ENCODE measurements at places on chromosomes 4 and X. TPM values are rescaled to one million over a fixed set of nuclear protein-coding genes. Genes with fewer than 3 reads are reported as not detected.

Gene SPIN2A
- 4.0 TPM for polyA plus RNA-seq

Gene NAT8L
- polyA plus RNA-seq = 7.3 TPM

Gene IGFBP7
- polyA plus RNA-seq = 537 TPM

Gene TMPRSS11B
- polyA plus RNA-seq = 0.17 TPM

Gene DIPK2B
- 9.5 TPM for polyA plus RNA-seq

Gene GLRA2
- 0.42 TPM for polyA plus RNA-seq

Gene MAML3
- 16.2 TPM for polyA plus RNA-seq

Gene SH3RF1
- 27.6 TPM for polyA plus RNA-seq

Gene PTTG2
- polyA plus RNA-seq = not detected

Gene TMPRSS11F
- polyA plus RNA-seq = not detected

Gene KCTD8
- 4.9 TPM for polyA plus RNA-seq

Gene MTTP
- polyA plus RNA-seq = 12.5 TPM

Gene PCDH19
- 2.4 TPM for polyA plus RNA-seq

Gene GPC3
- polyA plus RNA-seq = 942 TPM

Gene BTC
- 6.4 TPM for polyA plus RNA-seq

Gene PLXNB3
- polyA plus RNA-seq = 1.9 TPM

Gene SLC26A1
- 17.3 TPM for polyA plus RNA-seq

Gene XG
- polyA plus RNA-seq = 0.19 TPM

Gene MAGEB10
- 0.13 TPM for polyA plus RNA-seq

Gene DMRTC1
- polyA plus RNA-seq = 0.62 TPM

GRCh38 chrX:123859846-123860838, at the start of gene XIAP:
Gene XIAP, plus strand, starts transcription at chrX:123860053. Its CDS starts 25,610 bp downstream, at chrX:123885663.
- DNase-seq = peak; percentile 46

DNA sequence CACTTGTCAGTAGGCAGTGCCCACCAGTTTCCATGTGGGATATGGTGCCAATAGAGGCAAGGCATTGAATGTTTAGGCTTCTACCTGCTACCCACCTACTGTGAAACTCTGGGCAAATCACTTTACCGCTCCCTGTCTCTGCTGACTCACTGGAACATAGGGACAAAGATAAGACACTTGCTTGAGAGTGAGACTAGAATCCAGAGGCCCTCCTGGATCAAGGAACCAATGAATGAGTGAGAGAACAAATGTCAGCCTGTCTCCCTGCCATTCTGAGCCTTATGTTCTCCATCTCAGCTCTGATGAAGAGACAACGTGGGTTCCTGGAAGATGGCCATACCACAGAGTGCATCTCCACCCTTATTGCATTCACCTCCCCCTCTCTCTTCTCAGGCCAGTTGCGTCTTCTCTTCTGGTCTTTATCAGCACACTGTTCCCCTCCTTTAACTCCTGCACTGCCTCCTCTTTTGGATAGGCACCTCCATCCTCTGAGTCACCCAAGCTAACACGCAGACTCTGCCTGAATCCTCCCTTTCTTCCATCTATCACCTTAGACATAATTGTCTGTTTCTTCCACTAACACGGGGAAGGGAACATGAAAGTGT, 15.4 kb upstream of the PRRG3 start:
- no peak for DNase-seq

GRCh38 chr4:168384437-168385141, 66.0 kb upstream of the DDX60 start:
- no peak for DNase-seq

GRCh38 chrX:39631276-39632229, 466.2 kb downstream of the BCOR start:
- DNase-seq = no peak

- DNase-seq = no peak
Measured at GRCh38 chr4:46986922-46987638, 6.3 kb downstream of the GABRA4 start.

GRCh38 chrX:139905051-139905450, 27.8 kb downstream of the ATP11C start:
- no peak for DNase-seq

DNA sequence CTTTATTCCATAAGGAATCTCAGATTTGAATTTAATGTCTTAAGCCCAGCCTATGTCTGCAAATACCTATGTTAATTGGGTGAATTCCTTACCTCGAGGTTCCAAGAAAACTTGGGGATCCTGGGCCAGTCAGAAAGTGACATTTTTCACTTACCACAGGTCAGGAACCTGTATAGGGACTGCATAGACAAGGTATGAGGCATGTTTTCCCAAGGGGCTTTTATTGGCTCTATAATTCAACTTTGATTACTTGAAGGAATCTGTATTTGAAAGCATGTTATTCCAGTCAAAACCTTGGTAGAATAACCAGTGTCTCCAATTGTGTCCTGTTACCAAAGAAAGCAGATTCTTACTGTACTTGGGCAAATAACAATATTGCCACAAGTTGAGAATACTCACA, 8.5 kb upstream of the MPP1 start:
- no peak for DNase-seq

GRCh38 chr4:85543832-85544231, 68.9 kb downstream of the ARHGAP24 start:
- no peak for DNase-seq

DNA sequence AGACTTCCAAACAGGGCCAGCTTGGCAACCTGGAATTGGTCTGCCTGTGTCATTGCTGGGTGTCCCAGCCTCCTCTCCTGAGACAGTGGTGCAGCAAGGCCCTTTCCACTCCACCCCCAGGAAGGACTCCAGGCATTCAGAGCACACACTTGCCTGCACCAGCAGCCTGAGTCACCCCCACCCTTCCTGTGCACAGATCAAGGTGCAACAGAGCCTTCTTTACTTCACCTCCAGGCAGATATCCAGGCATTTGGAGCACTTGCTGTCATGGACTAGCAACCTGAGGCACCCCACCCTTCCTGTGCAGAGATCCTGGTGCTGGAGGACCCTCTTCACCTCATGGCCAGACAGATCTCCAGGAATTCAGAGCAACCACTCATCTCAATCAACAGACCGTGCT, 135.8 kb downstream of the GASK1B start:
- DNase-seq = no peak

- no peak for DNase-seq
Measured at GRCh38 chr4:168864821-168865541, 145.1 kb downstream of the CBR4 start.

- no peak for DNase-seq
Measured at GRCh38 chr4:88242144-88242543, 42.2 kb downstream of the PPM1K start.

GRCh38 chr4:148052448-148052847, 320.6 kb downstream of the ARHGAP10 start:
- DNase-seq = no peak

GRCh38 chr4:36206603-36207311, 37.6 kb downstream of the ARAP2 start:
- DNase-seq = no peak

DNA sequence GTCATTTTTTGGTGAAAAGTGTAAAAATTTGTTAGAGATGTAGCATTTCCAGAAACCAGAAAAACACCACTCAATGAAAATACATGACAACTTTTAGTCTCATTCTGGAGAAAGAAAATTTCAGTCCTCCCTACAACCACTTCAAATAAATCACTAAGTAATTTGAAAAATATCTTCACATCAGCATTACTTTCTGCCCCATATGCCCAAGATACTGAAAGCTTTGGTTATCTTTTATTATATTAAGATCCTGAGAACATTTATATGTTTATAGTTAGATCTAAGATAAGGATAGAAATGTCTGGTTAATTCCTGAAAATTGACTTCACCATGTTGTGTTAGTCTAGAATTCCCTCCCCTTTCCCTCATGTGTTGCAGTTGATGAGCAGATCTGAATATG, 119.0 kb downstream of the ADGRL3 start:
- DNase-seq = no peak

DNA sequence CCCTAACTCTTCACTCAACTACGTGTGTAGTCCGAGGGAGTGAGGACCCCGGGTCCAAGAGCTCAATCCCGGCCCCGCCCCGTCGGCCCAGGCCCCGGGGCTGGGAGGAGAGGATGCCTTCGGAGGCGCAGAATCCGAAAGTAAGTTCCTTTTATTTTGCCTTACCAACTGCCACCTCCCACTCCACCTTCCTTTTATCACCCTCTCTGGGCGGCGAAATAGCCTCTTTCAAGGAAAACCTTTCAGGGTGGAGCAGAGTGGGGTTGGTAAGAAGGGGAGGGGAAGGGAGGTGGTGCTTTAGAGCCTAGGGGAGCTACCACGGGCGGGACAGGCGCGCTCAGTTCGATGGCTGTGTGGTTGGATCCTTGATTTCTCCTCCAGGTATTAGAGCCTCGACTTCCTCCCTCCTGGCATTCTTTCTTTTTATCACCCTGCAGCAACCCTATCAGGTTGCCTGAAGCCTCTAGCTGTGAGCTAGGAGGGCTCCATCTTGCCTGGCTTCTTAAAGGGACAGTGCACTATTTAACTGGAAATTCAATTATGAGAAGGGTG, 191.2 kb downstream of the RRAGB start:
- DNase-seq = no peak

DNA sequence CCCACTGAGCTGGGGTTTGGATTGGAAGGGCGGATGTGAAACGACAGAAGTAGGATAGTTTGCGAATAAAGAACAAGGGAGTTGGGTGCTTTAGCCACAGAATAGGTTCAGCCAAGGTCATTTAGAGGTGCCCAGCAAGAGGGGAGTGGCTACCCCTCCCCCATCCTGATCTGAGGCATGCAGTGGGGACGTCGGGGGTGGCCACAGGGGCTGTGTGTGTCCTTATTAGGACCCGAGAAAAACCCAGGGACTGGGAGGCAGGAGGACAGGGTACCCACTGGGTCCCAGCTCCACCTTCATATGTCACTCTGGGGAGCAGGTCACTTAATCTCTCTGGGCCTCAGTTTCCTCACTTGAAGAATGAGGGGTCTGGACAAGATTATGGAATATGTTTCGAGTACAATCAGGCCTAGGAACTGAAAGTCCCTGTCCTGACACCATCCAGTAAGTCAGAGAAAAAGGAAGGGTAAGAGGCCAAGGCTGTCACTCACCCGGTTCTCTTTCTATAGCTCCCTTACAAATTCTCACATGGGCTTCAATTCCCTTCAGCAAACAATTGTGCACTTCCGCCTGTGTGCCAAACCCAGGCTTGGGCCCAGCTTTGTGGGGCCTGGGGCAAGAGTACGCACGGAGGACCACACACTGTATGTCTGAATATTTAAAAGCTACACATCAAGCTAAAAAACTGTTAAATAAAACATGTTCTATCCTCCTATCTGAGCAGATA, 4.2 kb upstream of the NYX start:
- no peak for DNase-seq

DNA sequence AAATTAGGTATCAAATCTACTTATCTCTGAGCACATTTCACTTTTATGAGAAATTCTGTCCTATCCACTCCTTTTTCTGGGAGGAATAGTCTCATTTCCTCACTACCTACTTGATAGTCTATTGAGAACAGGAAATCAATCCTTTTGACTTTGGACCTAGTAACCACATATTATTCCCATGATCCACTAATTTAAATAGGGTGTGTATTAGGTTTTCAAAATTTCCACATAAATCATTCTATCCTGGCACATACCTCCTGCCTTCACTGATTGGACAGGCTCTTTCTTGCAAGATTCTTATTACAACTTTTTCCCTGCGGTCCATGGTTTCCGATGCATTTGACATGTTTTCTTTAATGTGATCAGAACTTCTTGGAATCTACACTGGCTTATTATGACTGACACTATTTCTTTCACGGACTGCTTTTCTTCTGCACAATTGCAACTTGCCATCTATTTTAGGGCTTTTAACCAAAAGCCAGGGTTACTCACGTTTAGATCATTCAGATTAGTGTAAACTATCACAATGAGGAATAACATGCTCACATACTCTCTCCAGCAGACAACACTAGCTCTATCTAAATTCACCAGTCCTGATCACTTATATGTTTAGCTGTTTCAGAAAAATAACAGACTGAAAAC, 419.9 kb upstream of the SLIT2 start:
- DNase-seq = no peak

- no peak for DNase-seq
Measured at GRCh38 chr4:9988363-9988749, 32.9 kb downstream of the SLC2A9 start.

DNA sequence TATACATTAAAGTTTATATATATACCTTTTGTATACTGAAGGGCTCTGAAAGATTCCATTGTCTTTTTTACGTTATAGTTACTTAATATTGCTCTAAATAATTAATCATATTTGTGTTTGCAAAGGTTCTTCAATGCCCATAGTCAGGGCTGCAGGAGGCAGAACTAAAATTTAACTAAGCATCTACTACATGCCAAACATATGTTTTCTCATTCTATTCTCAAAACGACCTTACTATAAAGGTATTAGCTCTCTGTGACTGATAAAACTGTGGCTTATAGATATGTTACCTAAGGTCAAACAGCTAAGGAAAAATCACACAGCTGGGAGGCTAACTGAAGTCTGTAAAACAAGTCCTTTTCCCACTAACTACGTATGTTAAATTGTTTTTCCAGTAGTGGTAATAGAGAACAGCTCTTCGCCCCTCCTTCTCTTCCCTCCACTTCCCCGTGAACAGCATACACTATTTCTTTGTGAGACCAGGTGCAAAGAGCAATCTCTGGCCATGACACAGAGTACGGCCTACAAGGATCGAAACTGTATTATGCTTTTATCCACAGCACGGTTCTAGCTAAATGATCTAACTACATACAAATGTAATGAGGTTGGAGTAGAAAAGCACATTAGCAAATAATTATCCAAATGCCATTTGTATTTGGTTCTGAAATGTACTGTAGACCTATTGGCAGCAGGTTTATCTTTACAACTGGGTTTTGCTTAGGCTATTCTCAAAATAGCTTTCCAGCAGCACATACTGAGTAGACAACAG, 1.7 kb downstream of the CNOT6L start:
- no peak for DNase-seq

GRCh38 chr4:22428441-22428840, 87.4 kb downstream of the ADGRA3 start:
- DNase-seq = no peak

DNA sequence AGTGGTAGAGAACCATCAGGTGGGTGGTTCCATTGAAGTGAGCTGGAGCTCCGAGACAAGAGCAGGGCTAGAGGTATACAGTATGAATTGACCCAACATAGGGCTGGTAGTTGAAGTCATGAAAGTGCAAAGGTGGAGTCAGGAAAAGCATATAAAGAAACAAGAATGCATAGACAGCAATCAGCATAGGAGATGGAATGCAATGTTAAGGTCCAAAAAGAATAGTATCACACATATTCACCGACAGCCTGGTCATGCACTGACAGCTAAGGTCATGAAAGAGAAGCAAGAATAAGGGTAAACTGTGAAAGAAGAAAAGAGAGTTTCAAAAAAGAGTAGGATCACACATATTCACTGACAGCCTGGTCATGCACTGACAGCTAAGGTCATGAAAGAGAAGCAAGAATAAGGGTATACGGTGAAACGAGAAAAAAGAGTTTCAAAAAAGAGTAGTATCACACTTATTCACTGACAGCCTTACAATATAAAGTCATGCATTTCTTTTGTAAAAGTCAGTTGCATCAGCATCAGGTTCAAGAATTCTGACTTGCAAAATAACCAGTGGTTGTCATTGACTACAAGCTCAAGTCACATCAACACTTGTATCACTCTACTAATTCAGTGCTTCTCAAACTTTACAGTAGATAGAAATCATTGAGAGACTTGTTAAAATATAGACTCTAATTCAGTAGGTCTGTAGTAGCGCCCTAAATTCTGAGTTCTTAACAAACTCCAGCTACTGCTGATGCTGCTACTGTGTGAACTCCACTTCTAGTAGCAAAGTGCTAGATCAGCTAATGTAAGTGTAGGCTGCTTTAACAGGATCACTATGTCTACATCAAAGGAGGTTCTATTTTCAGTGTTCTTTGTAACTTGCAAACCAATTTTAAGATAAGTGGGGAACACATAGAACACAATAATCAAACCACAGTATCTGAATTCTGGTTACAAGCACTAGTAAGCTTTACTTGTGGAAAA, 221.9 kb downstream of the PDGFC start:
- no peak for DNase-seq

GRCh38 chr4:139845453-139846093, 180.0 kb downstream of the MGST2 start:
- no peak for DNase-seq
